ENCODE measurements at places on chromosomes 3 and 15. TPM values are rescaled to one million over a fixed set of nuclear protein-coding genes. Genes with fewer than 3 reads are reported as not detected.

DNA sequence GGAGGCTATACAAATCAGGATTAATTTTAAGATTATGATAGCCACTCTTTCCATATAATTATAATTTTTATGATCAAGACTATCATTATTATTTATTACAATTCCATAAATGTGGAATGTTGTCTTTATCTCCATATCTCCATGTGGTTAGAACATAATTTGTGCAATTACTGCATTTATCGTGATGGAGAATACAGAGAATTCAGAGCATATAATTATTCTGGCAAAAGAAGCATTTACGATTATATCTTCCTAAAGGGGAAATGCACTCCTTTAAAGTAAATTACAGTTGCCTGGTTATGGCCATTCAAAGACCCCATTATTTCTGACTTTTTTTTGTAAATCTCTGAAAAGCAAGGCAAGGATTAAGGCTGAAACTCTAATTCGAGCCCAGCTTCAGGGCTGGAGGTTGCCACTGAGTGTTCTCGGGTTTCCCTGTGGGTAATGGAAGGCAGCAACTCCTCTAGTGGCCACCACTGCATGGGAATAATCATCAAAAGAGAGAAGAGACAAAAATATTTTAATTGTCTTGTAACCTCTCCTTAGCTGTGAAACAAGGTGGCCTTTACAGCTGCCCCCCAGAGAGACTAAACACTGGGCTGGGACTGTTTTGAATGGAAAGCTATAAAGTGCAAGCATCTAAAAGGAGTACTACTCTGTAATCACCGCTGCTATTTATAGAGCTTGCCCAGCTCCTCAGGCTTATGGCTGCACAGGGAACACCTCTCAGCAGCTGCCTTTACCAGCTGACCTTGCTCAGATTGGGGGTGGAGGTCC lies 59.8 kb upstream of the PRTG start:
- no peak for DNase-seq

- DNase-seq, result no peak
These were observed 363.6 kb upstream of the GOLIM4 start for GRCh38 chr3:168459226-168459784.

The OR5K2 gene
- total RNA-seq, result not detected

The SLC6A1 gene
- 5.0 TPM for total RNA-seq

GRCh38 chr3:143349455-143349854 lies 229.9 kb downstream of the CHST2 start:
- DNase-seq, result no peak

- DNase-seq, result no peak
These were observed 552.5 kb upstream of the ROBO2 start for GRCh38 chr3:76487446-76487845.
